ENCODE measurements at places on chromosomes 13 and 19.

DNA sequence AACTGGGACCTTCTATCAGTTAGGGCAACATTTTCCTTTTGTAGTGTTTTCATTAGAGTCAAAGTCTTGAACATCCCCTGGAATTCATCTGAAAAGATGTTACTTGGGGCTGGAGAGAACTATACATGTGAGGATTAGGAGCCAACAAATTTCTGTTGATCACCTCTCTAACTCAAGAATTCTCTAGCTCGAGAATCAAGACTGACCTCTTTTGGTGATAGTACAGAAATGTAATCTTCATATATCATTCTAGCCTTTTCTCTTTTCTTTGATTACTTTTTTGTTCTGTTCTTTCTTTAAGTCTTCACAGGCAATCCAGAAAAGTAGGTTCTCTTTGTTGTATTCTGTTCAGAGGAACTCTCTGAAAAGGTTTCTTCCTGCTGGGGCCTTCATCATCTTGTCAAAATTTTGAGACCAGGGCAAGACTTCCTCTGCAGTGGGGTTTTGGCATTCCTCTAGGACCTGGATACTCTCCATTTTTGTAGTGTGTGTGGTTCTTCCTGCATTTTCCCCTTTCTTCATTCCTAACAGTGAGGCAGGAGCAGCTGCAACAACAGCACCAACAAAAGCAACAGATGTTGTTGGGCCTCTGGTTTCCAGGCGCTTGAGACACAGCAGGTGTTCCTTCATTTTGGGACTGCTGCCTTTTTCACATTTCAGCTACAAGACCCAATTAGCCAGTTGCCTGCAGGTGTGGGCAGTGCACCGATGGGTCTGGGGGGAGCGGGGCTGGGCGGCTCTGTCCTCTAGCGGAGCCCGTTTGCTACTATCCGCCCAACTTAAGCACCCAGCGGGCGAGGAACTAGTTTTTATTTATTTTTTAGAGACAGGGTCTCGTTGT lies 26.2 kb downstream of the ELF1 start:
- DNase-seq: no peak

- no peak for DNase-seq
Observed at GRCh38 chr13:93004919-93005318, 221.7 kb upstream of the GPC6 start.

GRCh38 chr19:49599378-49600295 lies 8.7 kb downstream of the PRR12 start:
- DNase-seq: no peak

GRCh38 chr19:10835089-10835753 lies 791 bp downstream of the TMED1 start:
- peak; percentile 13 for DNase-seq

DNA sequence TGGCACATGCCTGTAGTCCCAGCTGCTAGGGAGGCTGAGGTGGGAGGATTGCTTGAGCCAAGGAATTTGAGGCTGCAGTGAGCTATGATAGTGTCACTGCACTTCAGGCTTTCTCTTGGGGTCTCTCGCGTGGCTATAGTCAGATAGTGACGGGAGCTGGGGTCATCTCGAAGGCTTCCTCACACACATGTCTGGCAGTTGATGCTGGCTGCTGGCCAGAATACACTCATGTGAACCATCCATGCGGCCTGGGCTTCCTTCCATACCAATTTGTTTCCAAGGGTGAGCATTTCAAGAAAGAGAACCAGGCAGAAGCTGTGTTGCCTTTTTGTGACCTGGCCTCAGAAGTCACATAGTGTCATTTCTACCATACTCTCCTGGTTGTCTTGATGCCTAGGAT lies 26.4 kb downstream of the LEUTX start:
- DNase-seq: no peak

- DNase-seq: no peak
Observed at GRCh38 chr13:44734201-44734707, 158.1 kb upstream of the TSC22D1 start.

- DNase-seq: no peak
Observed at GRCh38 chr13:109816112-109816807, 29.9 kb upstream of the IRS2 start.

GRCh38 chr19:10503002-10503789 lies at the start of gene KEAP1:
KEAP1 (minus strand) TSS chr19:10503356; CDS start chr19:10500033, 3,323 bp downstream.
- DNase-seq: peak; percentile 47

DNA sequence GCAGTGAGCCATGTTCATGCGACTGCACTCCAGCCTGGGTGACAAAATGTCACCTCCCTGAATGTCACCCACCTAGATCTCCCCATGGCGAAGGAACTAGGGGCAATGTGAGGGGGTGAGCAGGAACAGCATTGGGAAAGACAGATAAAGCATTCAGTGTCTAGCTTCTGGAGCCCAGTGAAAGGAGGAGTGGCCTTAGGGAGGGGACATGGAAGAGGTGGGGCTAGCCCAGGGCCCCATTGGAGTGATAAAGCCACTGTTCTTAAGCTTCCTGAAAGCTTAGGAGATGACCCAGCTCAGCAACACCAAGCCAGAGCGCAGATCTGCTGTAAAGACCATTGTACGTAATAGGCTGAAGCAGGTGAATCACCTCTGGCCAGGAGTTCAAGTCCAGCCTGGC lies 13.0 kb upstream of the KCNN1 start:
- no peak for DNase-seq
